ENCODE measurements at places on chromosomes 3 and 15.

DNA sequence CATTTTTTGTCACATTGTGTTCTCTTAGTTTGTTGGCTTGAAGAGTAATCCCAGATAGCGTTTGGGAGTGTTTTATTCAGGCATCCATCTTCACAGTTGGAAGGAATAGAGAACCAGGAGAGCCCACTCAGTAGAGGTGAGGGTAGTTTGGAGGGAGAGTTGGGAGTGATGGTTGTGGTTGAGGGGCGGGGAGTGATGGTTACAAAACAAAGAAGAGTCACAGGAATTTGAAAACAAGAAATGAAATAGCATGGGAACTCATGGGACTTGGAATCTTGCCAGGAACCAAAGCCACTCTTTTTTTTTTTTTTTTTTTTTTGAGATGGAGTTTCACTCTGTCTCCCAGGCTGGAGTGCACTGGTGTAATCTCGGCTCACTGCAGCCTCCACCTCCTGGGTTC, 36.3 kb downstream of the DUT start:
- DNase-seq = no peak

DNA sequence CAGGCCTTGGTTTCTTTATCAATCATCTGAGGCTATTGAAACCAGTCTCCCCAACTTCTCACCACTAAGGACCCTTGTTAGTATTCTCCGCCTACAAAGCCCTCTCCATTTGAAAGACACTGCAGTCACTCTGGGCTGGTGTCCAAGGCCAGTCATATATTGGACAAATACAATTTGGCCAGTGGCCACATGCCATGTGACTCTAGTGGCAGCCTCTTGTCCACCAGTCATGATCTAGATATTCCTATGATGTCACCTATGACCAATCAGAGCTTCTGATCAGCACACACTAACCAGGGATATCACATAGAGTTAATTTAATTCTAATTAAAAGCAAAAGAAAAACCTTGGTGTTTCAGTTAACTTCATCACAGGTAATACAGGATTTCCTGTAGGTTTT, 68.2 kb downstream of the RAB11A start:
- no peak for DNase-seq

DNA sequence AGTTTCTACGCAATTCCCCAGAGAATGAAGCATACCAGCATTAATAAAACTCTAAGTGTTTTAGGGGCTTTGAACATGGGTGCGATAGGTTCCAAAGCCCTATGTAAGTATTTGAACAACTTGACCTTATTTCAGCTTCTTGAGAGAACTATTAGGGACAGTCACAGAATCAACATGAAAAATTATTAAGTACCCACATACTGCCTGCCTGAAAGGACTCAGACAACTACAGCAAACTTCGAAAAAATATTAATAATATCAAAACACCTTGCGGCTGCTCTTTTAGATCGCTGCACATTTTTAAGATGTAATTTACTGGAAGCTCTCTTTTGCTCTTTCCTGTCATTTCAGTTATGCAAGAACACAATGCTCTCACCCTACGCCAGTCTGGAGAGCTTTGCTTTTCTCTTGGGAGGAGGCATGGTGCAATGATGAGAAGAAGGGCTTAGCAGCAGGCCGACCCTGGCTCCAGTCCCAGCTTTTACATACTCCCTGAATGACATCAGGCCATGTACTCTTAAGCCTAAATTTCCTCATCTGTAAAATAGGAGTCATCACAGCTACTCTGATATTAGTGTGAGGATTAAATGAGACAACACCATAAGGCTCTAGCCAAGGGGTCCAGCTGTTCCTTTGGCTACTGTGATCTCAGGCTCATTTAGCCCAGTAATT, 640.7 kb downstream of the FHIT start:
- no peak for DNase-seq

DNA sequence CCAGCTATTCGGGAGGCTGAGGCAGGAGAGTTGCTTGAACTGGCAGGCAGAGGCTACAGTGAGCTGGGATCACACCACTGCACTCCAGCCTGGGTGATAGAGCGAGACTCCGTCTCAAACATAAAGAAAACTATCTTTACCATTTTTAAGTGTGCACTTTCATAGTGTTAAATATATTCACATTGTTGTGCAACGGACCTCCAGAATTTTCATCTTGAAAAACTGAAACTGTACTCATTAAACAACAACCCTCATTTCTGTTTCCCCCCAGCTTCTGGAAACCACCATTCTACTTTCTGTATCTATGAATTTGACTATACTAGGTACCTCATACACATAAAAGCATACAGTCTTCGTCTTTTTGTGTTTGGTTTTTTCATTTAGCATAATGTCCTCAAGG, 375.1 kb downstream of the SHQ1 start:
- no peak for DNase-seq

DNA sequence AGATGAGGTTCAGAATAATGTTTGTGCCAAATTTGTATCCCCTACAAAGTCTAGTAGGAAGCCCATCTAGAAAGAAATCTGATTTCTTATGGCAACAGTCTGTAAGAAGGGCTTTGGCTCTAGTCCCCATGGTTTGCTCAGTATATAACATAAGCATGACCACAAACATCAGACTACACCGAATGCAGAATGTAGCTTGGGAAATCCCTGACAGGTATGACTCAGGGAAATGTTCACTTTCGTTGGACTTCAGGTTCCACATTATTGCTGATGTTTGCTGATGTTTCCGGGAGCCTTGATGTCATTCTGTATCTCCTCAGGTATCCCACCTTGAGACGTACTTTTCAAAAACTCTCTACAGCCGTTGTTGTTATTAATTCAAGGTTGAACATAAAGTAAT, 304.4 kb upstream of the TGFBR2 start:
- no peak for DNase-seq

DNA sequence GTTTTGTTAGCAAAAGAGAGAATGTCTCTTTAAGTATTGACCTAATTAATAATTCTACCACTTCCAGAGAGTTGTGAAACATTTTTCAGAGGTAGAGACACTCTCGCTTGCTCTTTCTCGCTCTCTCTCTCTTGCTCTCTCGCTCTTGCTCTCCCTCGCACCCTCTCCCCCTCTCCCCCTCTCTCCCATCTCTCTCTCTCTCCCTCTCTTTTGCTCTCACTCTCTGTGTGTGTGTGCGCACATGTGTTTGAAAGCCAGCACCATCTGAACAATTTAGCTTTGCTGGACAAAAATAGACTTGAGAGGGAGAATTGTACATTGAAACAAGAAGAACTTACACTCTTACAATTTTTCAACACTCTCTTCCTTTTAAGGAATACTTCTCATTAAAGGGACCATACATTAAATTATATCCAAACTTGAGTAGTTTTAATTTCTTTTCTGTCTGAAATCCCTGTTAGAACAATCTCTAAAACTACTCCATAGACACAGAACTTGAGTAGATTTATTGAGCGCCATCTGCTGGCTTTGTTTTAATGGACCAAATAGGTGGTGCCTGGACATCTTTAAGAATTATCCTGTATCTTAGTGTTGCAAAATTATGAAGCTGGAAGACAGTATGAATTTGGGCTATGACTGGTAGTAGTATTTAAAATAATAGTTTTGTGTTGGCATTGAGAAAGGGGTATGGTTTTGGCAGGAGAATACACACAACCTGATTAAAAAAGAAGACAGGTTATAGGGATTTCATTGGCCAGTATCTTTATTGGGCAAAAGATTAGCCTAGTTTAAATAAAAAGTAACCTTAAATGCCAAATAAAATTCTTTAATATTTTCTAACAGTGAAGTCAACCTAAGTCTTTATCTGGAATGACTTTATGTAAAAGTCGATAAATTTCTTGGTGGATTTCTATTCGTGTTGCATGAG, 124.6 kb downstream of the AKAP13 start:
- no peak for DNase-seq

- DNase-seq = no peak
Measured at GRCh38 chr15:89591834-89592233, 16.6 kb downstream of the TICRR start.

- no peak for DNase-seq
Measured at GRCh38 chr3:82581350-82581749, 819.9 kb upstream of the GBE1 start.

GRCh38 chr3:107637416-107638183, 114.8 kb downstream of the BBX start:
- no peak for DNase-seq

DNA sequence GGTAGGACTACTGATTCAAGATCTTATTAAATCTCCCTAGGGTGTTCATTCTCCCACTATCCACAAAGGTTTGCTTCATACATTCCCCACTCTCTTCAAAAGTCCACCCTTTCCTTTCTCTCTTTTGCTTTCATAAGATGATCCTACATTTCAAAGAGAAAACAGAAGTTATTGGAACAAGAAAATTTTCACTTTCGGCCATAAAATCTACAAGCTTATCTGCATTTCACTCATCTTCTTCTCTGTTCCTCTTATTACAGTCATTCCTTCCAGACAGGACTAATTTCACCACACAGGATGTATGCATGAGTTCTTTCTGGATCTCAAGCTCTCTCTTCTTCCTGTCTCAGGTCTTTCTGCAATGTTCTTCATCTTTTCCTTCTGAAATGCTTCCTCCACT, 238.7 kb downstream of the ISL2 start:
- no peak for DNase-seq

DNA sequence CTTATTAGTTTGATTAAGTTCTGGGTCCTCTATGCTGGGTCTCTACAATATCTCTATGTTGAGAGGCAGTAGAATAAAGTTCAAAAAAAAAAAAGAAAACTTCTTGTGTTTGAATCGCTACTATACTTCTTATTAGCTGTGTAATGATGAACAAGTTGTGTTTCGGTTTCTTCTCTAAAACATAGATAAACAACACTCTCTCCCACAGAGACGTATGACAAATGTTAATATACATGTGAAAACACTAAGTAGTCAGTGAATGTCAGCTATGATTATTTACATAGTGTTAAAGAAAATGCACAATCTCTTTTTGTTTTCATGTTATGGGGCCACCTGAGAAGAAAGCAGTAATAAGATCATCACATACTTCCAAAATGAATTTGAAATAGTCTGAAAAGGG, 45.3 kb downstream of the ACAP2 start:
- DNase-seq = no peak

- no peak for DNase-seq
Measured at GRCh38 chr3:16304061-16305010, 39.3 kb downstream of the OXNAD1 start.

- DNase-seq = no peak
Measured at GRCh38 chr15:29785642-29786041, 36.6 kb downstream of the TJP1 start.

GRCh38 chr3:146501752-146502151, 32.4 kb upstream of the PLSCR2 start:
- no peak for DNase-seq

- no peak for DNase-seq
Measured at GRCh38 chr15:79007066-79007465, 62.2 kb upstream of the CTSH start.

- DNase-seq = no peak
Measured at GRCh38 chr3:126019683-126020082, 50.7 kb downstream of the ROPN1B start.

GRCh38 chr3:135020181-135020580, 225.1 kb downstream of the EPHB1 start:
- DNase-seq = no peak

GRCh38 chr3:135023996-135024658, 229.1 kb downstream of the EPHB1 start:
- DNase-seq = no peak

GRCh38 chr3:50278880-50279224, at the start of gene LSMEM2:
TSS of gene LSMEM2 (plus strand) at chr3:50279087. CDS start at chr3:50279114, 27 bp downstream.
- DNase-seq = no peak

GRCh38 chr3:127691974-127692373, 19.2 kb downstream of the ABTB1 start:
- no peak for DNase-seq

DNA sequence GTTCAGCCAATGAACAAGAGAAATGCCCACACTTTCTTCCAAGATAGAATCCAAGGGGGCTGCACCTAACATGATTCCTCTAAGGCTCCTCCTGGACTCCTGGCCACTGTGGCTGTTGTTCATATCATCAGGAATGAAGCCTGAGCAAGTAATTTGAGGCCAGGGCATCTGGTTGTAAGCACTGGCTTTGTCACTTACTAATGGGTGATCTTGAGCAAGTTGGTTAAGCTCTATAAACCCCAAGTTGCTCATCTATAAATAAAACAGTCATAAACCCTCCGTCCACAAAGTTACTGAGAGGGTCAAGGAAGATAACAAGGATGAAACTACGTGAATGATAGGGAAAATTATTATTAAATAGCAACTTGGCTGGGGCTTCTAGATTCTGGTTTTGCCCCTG, 58.3 kb downstream of the CDC25A start:
- no peak for DNase-seq

DNA sequence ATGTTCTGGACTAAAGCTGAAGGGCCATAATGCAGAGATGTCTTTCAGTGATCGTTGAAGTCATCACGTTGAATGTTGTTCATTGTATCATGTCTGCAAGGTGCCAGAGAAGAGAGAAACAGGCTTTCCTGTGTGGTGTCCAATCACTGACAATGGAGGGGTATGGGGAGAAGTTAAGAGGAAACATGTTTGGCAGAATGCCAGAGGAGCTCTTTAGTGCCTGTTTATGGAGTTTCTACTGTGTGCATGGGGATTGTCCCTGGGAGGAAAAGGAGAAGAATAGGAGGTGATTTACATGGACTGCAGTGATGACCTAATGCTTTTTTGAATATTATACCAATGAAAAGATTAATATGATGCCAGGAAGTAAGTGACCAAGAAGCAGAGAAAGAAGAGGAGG, 11.7 kb downstream of the SCAANT1 start:
- no peak for DNase-seq

GRCh38 chr3:162738784-162739183, 1242.2 kb downstream of the OTOL1 start:
- no peak for DNase-seq

DNA sequence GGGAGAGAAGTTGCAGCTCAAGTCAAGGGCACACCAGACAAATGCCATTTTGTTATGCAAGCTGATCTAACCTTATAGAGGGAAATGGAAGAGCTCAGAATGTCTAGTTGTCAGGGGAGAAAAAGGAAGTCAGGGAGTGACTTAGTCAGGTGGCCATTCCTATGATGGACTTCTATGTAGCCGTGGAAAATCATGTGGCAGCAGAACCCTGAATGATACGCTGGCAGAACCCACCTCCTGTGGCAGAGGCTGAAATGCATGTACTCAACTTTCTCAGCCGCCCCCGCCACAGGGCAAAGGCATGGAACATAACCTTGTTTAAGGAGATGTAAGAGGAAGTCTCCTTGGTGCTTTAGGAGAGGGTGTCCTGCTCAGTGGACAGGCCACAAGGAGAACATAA, 37.7 kb upstream of the PARL start:
- DNase-seq = no peak

- no peak for DNase-seq
Measured at GRCh38 chr3:25548836-25549235, 115.9 kb downstream of the TOP2B start.

All from stimulated activated CD8-positive, alpha-beta memory T cell treated with anti-CD3 and anti-CD28 coated beads, Interleukin-4, amount 100 ng/mL, for 4 hours (primary cell).